ENCODE measurements at places on chromosomes 16 and 17.

- DNase-seq = no peak
Measured at GRCh38 chr16:6356911-6357310, 975.7 kb upstream of the RBFOX1 start.

GRCh38 chr16:67206838-67207248 lies 7.9 kb downstream of the ELMO3 start:
- no peak for DNase-seq

DNA sequence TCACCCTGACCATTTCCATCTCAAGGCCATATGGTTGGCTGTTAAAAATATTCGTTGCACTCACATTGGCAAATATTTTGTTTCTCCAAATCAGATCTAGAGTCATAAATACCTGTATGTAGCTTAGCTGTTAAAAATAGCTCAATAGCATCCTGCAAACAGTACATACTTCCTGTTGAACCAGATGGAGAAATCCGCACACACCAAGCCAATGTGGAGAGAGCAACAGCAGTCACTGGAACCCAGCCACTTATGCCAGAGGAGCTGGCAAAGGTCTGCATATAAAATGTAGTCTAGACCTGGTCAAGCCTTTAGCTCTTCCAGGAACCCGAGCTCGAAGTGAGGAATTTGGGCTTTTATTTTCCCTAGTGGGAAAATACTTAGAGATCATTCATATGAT lies 146.4 kb upstream of the KCNJ16 start:
- DNase-seq = no peak

- no peak for DNase-seq
Measured at GRCh38 chr16:86663685-86664521, 85.6 kb downstream of the FOXL1 start.

- no peak for DNase-seq
Measured at GRCh38 chr16:87995644-87996043, 44.4 kb downstream of the BANP start.
